ENCODE measurements at places on chromosomes 2 and 18.

GRCh38 chr2:214376618-214377285, 34.1 kb upstream of the VWC2L start:
- DNase-seq, result no peak

DNA sequence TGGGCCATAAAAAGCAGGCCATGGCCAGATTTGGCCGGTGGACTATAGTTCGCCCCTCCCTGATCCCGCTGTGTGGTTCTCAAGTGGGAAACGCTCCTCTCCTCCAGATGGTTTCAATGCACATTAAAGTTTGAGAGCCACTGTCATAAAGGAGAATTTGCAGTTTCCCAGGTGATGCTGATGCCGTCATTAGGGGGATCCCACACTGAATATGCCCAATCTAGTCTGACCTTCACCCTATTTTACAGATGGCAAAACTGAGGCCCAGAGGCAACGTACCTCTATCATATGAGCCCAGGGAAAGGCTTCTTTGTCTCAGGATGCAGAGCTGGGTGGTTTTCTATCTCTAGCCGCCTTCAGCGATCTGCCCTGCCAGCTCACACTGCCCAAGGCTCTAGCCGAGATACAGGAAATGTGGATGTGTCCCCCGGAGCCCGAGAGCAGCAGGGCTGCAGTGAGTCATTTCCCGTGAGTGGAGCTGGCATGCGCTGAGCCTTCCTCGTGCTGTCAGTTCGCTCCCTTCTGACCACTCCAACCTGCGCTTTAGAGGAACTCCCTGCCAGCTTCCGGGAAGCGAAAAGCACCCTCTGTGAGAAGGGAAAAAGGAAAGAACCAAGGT, 116.2 kb downstream of the SMAD7 start:
- DNase-seq, result no peak

- no peak for DNase-seq
Observed at GRCh38 chr18:46462523-46462922, 194.5 kb downstream of the LOXHD1 start.

DNA sequence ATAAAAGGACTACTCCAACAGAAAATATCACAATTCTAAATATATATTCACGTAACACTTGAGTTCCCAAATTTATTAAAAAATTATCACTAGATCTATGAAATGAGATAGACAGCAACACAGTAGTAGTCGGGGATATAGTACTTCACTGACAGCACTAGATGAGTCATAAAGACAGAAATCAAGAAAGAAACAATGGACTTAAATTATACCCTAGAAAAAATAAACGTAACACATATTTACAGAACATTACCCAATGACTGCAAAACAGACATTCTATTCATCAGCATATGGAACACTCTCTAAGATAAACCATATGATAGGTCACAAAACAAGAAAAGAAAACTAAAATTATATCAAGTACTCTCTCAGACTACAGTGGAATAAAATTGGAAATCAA, 429.4 kb downstream of the MBD2 start:
- no peak for DNase-seq

- DNase-seq, result no peak
Observed at GRCh38 chr2:21924640-21925285, 801.0 kb downstream of the TDRD15 start.

DNA sequence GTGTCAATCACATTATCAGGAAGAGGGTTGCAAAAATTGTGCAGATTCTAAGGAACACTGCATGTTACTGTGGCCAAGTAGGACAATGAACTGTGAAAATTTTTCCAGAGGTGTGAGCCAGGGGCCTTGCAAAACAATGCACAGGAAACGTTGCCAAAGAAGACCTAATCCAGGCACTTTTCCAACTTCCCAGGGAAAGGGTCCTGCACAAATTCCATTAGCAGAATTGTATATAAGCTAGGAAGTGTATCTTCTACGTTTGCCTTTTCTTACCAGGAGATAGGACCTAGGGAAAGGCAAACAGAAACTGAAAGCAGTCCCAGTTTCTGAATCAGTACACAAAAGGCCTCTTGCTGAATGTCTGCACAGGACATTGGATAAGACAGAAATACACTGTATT, 1888.3 kb upstream of the CELF4 start:
- peak; percentile 76 for DNase-seq

GRCh38 chr2:179470089-179470488, 205.5 kb upstream of the SESTD1 start:
- DNase-seq, result no peak

- DNase-seq, result no peak
Observed at GRCh38 chr2:118611691-118612090, 235.8 kb downstream of the EN1 start.

DNA sequence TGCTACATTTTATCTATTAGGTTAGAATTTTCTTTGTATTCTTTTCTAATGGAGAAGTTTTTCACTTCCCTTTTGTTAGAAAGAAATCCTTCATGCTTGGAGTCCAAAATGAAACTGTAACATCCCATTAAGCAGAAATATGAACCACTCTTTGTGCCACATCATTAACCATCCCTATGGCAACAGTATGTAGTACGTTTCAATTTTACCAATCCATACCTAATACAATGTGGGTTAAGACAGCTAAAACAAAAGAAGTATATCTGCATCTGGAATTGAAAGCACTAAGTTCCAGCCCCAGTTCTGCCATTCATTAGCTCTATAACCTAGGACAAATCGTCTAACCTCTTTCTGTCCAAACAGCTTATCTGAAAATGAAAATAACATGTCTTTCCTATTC, 409.2 kb upstream of the SPHKAP start:
- no peak for DNase-seq

- no peak for DNase-seq
Observed at GRCh38 chr2:40002339-40002738, 223.3 kb upstream of the THUMPD2 start.

GRCh38 chr2:54695378-54695777, 28.1 kb upstream of the EML6 start:
- no peak for DNase-seq

DNA sequence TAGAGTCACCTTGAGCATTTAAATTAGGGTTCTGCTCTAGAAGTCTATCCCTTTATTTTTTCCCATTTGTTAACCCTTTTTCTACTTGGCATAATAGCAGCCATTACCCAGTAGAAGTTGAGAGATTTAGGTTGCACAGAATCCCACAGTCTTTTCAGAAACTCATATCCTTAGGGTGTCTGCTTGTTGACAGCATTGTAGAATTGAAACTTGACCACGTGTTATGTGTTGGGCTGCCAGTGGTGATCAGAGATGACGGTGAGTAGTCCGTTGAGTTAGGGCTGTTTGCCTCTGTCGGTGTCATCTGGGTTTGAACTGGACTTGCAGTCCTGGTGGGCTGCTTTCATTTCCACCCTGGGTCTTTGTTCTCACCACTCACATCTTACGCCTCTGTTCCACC, 114.4 kb downstream of the NEDD4L start:
- DNase-seq, result no peak

GRCh38 chr2:81481994-81482368, 1177.4 kb upstream of the LRRTM1 start:
- no peak for DNase-seq

DNA sequence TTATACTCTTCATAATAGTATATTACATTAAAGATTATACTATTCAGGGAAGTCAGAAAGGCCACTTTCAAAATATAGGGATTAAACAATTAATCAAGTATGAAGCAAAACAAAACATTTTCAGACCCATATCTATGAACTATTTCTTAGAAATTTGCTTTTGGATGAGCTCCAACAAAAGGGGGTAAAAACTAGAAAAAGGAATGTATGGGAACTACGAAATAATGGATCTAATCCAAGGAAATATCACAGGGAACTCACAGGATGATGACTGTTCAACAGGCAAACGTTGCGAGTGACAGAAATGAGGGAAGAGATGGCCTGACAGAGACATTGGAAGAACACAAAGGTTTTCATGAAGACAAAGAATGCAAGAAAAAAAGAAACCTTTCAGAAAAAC, 27.9 kb downstream of the G6PC2 start:
- DNase-seq, result no peak

DNA sequence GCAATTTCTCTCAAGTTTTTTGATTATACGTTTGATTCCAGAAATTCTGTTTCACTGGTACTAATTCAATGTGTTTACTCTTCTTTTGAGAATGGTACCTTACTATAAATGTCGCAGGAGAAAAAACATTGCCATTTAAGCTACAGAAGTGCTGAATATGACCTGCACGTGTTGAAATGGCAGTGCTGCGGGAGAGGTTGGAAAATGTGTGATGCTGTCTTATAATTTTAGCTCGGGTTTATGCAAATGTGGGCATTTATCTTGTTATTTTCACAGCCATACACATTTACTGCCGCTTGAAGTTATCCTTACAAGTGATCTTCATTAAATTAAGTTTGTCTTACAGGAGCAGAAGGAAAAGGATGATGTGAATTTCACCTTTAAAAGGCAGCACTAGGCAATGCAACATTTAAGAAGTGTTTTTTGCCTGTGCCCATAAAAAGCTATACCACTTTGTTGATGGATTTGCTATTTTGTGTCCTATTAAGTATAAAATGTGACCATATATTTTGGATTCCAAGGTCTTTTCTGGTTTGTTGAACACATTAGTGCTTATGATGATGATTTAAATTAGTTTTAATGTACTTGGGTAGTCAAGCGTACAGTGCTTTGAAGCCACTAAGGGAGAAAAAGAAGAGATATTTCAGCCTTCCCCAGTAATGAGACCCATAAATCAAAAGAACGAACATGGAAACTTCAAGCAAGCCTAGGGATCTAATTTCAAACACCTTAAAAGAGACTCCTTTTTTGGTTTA, 112.1 kb downstream of the LTBP1 start:
- DNase-seq, result no peak

DNA sequence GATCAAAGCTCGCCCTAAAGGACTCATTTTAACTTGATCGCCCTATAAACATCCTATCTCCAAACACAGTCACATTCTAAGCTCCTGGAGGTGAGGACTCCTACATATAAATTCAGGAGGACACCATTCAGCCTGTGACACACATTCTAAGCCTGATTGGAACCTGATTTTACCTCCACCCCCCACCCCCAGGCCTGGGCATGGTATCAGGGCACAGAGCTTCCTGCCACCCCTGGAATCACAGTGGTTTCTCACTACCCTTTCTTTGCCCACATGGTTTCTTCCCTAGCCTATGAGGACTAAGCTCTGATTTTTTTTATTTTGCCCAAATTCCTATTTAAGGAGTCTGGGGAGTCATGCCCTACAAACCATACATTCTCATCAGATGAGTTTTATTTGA, 428.1 kb upstream of the ID2 start:
- no peak for DNase-seq

DNA sequence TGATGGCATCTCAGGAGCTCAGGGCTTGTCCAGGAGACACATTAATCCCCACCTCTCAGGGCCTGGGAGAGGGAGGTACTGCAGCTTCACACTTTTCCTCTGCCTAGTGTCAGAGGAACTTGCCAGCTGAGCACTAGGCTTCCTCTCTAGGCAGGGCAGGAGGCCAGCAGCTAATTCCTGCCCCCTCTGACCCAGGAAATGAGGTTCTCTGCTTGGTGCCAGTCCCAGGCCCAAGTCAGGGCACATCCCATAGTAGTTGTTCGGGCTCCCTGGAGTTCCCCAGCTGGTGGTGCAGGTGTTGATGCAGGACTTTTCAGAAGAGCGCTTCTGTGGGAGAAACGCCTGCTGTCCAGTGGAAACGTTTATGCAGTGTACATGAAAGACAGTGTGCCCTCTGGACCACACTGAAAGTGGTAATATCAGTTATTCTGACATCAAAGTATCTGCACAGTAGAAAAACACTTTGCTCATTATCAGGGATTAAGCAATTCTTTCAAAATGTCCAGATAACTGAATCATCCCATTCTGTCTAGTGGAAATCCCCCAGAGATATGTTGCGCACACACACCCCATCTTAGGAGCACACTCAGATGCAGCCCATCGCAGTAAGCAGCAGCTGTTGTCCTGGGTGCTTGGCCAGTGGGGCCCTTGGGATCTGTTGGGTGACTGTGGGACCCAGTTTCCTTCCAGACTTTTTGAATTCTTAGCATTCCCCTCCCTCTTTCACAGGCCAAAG, 17.8 kb upstream of the SCLY start:
- DNase-seq, result no peak

- no peak for DNase-seq
Observed at GRCh38 chr2:84782717-84783442, 98.0 kb downstream of the TRABD2A start.

DNA sequence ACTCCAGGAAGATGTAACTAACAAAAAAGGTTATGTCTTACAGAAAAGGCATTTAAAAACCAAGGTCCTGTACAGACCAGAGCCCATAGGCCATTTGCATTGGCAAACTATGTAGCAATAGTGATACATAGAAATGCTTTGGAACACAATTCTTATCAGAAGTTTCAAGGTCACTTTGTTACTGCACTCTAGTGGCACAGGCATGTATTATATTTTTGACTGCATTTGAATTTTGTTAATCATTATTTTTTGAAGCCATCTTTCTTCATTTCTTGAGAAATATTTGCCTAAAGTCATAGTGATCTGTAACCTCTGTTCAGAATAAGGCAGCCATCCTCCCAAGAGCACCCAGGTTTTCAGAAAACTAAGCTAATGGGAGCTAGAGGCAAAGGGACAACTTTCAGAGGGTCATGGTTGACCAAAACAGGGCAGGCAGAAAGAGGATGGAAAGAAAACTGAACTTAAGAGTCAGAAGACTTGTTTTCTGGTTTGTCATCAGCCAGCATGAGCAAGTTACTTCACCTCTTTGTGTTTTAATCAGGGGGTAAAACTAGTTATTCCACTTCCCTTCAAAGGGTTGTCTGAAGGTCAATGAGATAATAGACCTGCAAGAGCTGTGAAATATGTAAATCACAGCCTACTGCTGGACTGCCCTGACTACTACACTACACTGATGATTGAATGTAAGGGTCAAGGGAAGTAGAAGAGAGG, 41.5 kb downstream of the SLC38A11 start:
- DNase-seq, result no peak

Data from left hindlimb (tissue), 1 donor.